ENCODE measurements at places on chromosomes 7 and 10. TPM values are rescaled to one million over a fixed set of nuclear protein-coding genes. Genes with fewer than 3 reads are reported as not detected.

Gene STRA8
- not detected for total RNA-seq

Gene ZNF488
- total RNA-seq, result 5.2 TPM

Gene DEPP1
- 0.12 TPM for total RNA-seq

GRCh38 chr10:35063837-35064454 is 26.2 kb downstream of the CUL2 start:
- H3K4me1 ChIP-seq, result peaks cover 6% of the 10 kb centered on the region
- no peak overlapping the region for H3K4me3 ChIP-seq
- no peaks in the 10 kb centered on the region for H3K27me3 ChIP-seq
- DNase-seq, result no peak

DNA sequence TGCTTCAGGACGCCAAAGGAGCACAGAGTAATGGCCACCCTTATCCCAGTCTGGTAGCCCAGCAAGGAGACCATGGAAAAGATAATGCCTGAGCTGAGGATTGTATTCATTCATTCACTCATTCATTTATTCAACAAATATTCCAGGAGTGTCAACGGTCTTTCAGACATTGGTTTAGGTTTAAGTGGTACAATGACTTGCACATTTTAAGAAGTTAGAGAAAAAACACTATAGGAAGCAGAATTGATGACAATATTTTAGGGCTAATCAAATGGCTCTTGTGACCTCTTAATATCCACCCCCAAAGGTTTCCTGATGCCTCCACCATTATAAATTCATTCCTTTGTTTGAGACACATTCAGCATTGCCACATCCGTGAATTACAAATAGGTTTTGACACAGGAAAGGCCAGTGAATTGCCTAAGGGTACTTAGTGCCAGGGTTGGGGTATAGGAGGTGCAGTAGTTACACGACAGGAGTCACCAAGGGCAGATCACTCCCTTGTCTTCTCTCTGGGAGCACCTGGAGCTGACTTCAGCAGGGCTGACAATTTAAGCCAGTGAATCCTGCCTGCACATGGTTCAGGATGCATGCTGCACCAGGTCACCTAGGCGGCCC is 269.5 kb downstream of the CREB5 start:
- no peaks in the 10 kb centered on the region for H3K36me3 ChIP-seq
- H3K4me3 ChIP-seq, result no peak overlapping the region
- peaks cover 16% of the 10 kb centered on the region for H3K4me1 ChIP-seq
- H3K27me3 ChIP-seq, result no peaks in the 10 kb centered on the region
- no peak overlapping the region for H3K27ac ChIP-seq

DNA sequence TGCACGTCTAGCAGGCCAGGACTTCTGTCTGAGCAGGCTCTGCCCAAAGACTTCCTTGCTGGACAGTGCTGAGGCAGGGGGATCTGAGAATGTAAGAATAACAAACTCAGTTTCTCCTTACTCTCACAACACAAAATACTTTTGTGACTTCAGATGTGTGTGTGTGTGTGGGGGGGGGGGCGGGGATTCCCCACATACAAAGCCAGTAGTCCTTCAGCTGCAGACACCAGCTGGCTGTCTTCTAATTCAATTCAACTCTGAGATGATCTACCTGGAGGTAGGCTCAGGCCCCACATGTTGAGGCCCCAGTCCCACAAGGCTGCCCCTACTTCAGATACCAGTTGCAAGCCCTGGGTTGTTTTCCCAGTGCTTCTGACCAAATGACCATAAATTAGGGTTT is 4.7 kb upstream of the CXCL12 start:
- peaks cover 3% of the 10 kb centered on the region for H3K4me1 ChIP-seq
- peaks cover 23% of the 10 kb centered on the region for H3K27me3 ChIP-seq

DNA sequence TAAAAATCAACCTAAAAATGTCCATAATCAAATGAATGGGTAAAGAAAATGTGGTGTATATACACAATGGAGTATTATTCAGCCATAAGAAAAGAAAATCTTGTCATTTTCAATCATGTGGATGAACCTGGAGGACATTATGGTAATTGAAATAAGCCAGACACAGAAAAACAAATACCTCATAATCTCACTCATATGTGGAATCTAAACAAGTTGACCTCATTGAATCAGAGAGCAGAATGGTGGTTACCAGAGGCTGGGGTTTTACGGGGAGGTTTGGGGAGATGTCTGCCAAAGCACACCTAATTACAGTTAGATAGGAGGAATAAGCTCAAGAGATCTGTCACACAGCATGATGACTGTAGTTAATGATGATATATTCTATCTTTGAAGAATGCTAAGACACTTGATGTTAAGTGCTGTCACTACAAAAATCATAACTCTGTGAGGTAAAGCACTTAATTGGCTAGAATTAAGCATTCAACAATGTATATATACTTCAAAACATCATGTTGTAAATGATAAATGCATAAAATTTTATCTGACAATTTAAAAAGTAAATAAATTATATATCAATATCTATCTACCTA is 39.1 kb upstream of the TNPO3 start:
- no peaks in the 10 kb centered on the region for H3K4me1 ChIP-seq
- no peak for DNase-seq
- no peaks in the 10 kb centered on the region for H3K27me3 ChIP-seq

DNA sequence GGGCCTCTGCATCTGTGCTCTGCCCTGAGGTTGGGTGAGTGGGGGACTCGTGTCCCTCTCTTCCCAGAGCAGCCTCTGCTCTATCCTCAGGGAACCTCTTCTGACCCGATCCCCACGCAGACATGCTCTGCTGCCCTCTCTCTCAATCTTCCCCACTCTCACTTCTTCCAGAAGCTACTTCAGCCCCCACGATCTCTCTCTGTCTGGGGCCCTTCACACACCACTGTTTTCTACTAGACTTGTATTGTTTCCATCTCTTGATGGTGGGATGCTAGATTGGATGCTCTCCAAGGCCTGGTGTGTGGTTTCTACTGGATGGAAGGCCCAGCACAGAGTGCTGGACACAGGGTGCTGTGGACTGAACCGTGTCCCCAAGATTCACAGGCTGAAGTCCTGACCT is 10.0 kb downstream of the MGMT start:
- no peak overlapping the region for H3K27ac ChIP-seq
- no peak for DNase-seq
- H3K27me3 ChIP-seq, result no peaks in the 10 kb centered on the region
- H3K4me1 ChIP-seq, result no peaks in the 10 kb centered on the region
- H3K36me3 ChIP-seq, result no peaks in the 10 kb centered on the region

- no peak overlapping the region for H3K27ac ChIP-seq
- no peak overlapping the region for H3K4me3 ChIP-seq
- H3K27me3 ChIP-seq, result no peaks in the 10 kb centered on the region
- no peak for DNase-seq
- H3K36me3 ChIP-seq, result no peaks in the 10 kb centered on the region
These were observed 56.6 kb downstream of the TMEM209 start for GRCh38 chr7:130148561-130148960.

- no peak for DNase-seq
- H3K27me3 ChIP-seq, result no peaks in the 10 kb centered on the region
- peaks cover 49% of the 10 kb centered on the region for H3K4me1 ChIP-seq
These were observed 19.1 kb downstream of the BET1 start for GRCh38 chr7:93985101-93985500.

DNA sequence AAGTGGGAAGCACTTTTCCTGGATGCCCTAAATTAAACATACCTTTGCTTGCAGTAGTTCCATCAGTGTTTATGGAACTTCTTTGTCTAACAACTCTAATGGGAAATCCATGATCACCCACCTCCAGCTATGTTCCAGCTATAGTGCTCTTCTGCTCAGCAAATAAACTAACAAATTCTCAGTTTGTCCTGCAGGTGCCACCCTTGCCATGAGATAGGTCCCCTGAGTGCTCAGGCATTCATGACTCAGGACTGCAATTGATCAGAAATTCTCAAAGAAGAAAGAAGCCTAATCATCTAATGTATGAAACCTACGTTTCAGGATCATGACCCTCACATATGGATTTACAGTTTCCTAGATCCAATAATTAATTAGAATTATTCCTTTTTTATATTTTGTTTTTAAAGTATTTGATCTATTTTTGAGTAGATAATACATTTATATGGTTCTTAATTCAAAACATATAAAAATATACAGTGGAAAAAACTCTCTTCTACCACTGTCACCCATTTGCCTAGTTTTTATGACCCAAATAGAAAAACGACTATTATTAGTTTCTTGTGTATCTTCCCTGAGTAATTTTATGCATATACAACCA is 48.7 kb upstream of the DYNC1I1 start:
- no peaks in the 10 kb centered on the region for H3K36me3 ChIP-seq
- H3K4me3 ChIP-seq, result no peak overlapping the region
- no peaks in the 10 kb centered on the region for H3K4me1 ChIP-seq
- peak; percentile 77 for DNase-seq
- no peak overlapping the region for H3K27ac ChIP-seq
- H3K27me3 ChIP-seq, result no peaks in the 10 kb centered on the region

DNA sequence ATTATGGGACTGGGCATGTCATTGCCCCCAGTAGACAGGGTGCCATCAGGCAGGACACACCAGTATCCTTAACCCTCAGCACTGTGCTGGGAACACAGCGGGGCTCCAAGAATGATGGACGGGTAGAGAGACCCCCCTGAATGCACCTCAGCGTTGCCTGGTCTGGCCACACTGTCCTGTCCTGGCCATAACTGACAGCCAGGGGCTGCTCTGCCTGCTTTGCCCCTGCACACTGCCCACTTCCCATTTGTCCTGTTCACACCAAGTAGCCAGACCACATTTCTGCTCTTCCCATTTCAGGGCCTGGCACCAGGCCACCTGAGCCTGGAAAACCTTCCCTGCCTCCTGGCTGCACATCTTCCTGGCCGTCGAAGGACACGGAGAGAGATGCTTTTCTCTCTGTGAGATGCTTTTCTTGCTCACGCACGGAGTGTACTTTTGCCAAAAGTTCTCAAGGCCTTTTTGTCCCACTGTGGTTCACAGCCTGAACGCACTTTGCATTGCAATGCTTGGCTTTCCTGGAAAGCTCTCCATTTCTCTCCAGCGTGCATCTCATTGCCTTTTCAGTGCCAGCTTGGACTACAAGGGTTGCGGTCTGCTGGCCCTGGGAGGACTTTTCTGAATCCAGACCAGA is 131.0 kb upstream of the EEPD1 start:
- no peaks in the 10 kb centered on the region for H3K27me3 ChIP-seq
- no peaks in the 10 kb centered on the region for H3K36me3 ChIP-seq
- peaks cover 6% of the 10 kb centered on the region for H3K4me1 ChIP-seq
- H3K27ac ChIP-seq, result no peak overlapping the region
- H3K4me3 ChIP-seq, result no peak overlapping the region

GRCh38 chr10:117581961-117582360 is 39.4 kb downstream of the EMX2 start:
- H3K27me3 ChIP-seq, result no peaks in the 10 kb centered on the region
- H3K27ac ChIP-seq, result no peak overlapping the region
- H3K4me1 ChIP-seq, result no peaks in the 10 kb centered on the region
- no peaks in the 10 kb centered on the region for H3K36me3 ChIP-seq
- no peak overlapping the region for H3K4me3 ChIP-seq

DNA sequence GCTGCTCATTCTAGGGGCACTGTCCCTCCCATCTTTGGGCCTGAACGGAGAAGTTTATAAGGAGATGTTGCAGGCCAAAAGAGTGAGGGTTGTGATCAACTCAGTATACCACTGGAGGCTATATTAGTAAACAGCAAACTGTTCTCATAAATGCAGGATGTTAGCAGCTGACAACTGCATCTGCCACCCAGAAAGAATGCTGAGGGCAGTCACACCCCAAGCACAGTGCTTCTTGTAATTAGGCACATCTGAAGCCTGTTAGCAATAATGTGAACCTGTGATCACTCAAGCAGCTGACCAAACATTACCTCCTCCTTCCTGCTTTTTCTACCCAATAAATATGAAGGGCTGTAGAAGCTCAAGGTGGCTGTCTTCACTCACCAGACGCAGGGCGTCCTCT is 38.4 kb upstream of the ZNF138 start:
- no peak for DNase-seq
- H3K4me3 ChIP-seq, result no peak overlapping the region
- H3K27ac ChIP-seq, result no peak overlapping the region
- H3K27me3 ChIP-seq, result no peaks in the 10 kb centered on the region
- no peaks in the 10 kb centered on the region for H3K36me3 ChIP-seq

- DNase-seq, result no peak
- H3K4me3 ChIP-seq, result no peak overlapping the region
- peaks cover 24% of the 10 kb centered on the region for H3K4me1 ChIP-seq
These were observed 96.3 kb downstream of the CPXM2 start for GRCh38 chr10:123795196-123795780.

DNA sequence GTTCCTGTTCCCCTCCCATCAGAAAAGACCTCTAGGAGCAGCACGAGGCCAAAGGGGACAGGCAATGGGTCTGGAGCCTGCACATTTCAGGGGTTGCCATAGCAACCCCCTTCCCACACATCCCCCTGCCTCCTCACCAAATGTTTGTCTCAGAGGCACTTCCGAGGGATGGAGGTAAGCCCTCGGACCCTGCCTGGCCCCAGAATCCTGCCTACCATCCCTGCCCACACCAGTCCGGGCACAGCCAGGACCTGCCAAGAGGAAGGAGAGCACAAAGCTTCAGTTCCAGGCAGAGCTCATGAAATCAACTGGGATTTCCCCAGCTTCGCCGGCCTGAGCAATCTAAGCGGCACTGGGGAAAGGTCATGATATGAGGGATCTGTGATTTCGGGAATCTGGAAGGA is 175.0 kb upstream of the PLXNA4 start:
- peaks cover 21% of the 10 kb centered on the region for H3K4me1 ChIP-seq
- peak overlapping the region; percentile 5 for H3K4me3 ChIP-seq
- no peak overlapping the region for H3K27ac ChIP-seq

DNA sequence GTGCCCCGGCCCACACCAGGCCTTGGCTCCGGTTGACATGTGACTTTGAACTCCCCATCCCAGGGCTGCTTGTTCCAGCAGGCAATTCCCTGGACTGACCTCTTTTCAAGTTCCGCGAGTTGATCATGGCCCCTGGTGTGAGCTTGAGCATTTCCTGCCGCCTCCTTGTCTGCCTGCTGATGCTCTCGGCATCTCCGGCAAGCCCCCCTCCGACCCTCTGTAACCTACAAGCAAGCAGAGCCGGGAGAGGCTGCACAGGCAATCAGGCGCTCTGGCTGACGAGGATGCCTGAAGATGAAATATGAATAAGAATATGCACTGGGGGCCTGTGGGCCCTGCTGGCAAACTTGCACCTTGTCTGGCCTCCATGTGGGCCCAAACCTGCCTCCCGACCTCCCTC is 304.9 kb upstream of the MKI67 start:
- H3K27ac ChIP-seq, result no peak overlapping the region
- no peaks in the 10 kb centered on the region for H3K27me3 ChIP-seq
- DNase-seq, result peak; percentile 29
- H3K4me1 ChIP-seq, result no peaks in the 10 kb centered on the region
- no peaks in the 10 kb centered on the region for H3K36me3 ChIP-seq
- no peak overlapping the region for H3K4me3 ChIP-seq

GRCh38 chr10:132165416-132165980 is 21.2 kb upstream of the DPYSL4 start:
- H3K36me3 ChIP-seq, result no peaks in the 10 kb centered on the region
- no peak overlapping the region for H3K4me3 ChIP-seq
- H3K27me3 ChIP-seq, result no peaks in the 10 kb centered on the region
- peaks cover 11% of the 10 kb centered on the region for H3K4me1 ChIP-seq

GRCh38 chr7:151404216-151405011 is 5.4 kb downstream of the WDR86 start:
- no peak overlapping the region for H3K4me3 ChIP-seq
- no peak for DNase-seq
- H3K4me1 ChIP-seq, result peaks cover 6% of the 10 kb centered on the region

GRCh38 chr7:131224996-131225395 is 102.7 kb upstream of the MKLN1 start:
- no peak overlapping the region for H3K27ac ChIP-seq
- H3K27me3 ChIP-seq, result no peaks in the 10 kb centered on the region
- H3K36me3 ChIP-seq, result no peaks in the 10 kb centered on the region
- no peak for DNase-seq
- H3K4me3 ChIP-seq, result no peak overlapping the region

Data from GM23338 (cell line).